ENCODE measurements at places on chromosomes 7 and 10. TPM values are rescaled to one million over a fixed set of nuclear protein-coding genes. Genes with fewer than 3 reads are reported as not detected.

ENTPD1 gene
- 3.0 TPM for total RNA-seq

EZH2 gene
- total RNA-seq, result 3.4 TPM

- no peak for DNase-seq
- no peak overlapping the region for H3K4me3 ChIP-seq
- no peaks in the 10 kb centered on the region for H3K27me3 ChIP-seq
Observed at GRCh38 chr7:30519122-30519521, 14.5 kb upstream of the GGCT start.

DNA sequence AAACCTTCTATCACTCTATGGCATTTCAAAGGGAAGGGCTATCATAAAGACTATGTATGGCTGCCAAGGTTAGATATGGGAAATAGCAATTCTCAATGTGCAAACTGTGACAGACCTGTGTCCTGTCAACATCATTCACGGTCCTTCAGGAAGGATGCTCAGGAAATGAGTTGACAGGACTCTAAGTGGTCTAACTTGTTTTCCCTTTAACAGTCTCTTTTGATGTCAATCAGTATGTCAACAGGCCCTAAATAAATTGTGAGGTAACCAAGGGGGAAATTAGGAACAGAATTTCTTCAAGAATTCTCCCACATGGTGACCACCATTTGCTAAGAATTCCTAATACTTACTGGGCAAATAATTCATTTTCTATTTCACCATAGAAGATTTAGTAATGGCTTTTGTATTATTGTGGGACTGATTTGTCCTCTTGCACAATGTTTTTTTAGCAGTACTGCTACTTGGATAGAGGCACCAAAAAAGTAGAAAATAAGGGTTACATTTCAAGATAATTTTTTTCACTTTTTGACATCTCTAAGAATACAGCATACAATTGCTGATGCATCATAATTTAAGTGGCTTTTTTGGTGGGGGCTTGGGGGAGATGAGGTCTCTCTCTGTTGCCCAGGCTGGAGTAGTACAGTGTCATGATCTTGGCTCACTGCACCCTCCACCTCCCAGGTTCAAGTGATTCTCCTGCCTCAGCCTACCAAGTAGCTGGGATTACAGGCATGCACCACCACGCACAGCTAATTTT lies 275.8 kb downstream of the CACNA2D1 start:
- no peaks in the 10 kb centered on the region for H3K27me3 ChIP-seq
- H3K4me1 ChIP-seq, result no peaks in the 10 kb centered on the region
- no peaks in the 10 kb centered on the region for H3K36me3 ChIP-seq
- no peak for DNase-seq
- H3K27ac ChIP-seq, result no peak overlapping the region

- H3K27ac ChIP-seq, result no peak overlapping the region
- H3K27me3 ChIP-seq, result no peaks in the 10 kb centered on the region
- H3K36me3 ChIP-seq, result no peaks in the 10 kb centered on the region
- no peak for DNase-seq
- no peak overlapping the region for H3K4me3 ChIP-seq
Observed at GRCh38 chr7:38321515-38321944, 48.1 kb upstream of the TARP start.

DNA sequence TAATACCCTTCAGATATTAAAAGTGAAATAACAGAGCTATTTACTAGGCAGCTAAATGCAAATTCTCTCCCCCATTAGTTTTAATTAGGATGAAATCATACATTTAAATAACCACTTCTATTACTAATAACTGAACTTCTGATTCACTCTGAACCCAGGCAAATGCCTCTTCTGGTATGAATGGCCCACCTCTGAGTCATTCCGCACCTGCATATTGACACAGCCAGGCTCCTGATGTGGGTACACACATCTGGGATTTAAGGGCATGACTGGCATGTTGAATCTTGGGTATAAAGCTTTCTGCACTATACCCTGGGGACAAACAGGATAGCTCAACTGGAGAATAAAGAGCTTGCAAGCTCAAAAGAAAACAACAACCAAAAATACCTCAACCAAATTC lies 140.9 kb downstream of the AUTS2 start:
- H3K4me1 ChIP-seq, result peaks cover 23% of the 10 kb centered on the region
- H3K27ac ChIP-seq, result no peak overlapping the region
- H3K4me3 ChIP-seq, result no peak overlapping the region
- no peak for DNase-seq

DNA sequence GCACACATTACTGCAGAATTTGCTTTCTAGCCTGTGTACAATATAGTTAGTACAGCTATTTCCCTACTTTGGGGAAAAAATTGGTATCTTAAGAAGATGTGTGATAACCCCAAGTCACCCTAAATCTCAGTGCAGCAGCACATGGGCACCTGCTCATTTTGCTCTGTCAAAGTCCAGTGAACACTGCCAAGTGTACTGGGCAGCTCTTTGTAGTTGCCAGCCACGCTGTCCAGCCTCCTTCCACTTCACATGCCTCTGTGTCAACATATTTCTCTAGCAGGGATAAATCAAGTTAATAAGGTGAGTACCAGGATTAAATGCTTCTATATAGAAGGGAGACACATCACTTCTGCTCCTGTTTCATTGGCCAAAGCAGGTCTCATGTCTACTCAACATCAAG lies 87.1 kb upstream of the CDC14C start:
- no peaks in the 10 kb centered on the region for H3K4me1 ChIP-seq
- H3K27me3 ChIP-seq, result no peaks in the 10 kb centered on the region
- H3K27ac ChIP-seq, result no peak overlapping the region
- no peaks in the 10 kb centered on the region for H3K36me3 ChIP-seq

- no peaks in the 10 kb centered on the region for H3K27me3 ChIP-seq
- H3K4me3 ChIP-seq, result no peak overlapping the region
- H3K4me1 ChIP-seq, result no peaks in the 10 kb centered on the region
- H3K36me3 ChIP-seq, result no peaks in the 10 kb centered on the region
Observed at GRCh38 chr7:157514746-157515145, 177.9 kb downstream of the DNAJB6 start.

GRCh38 chr7:24597014-24597413 lies 23.8 kb downstream of the PALS2 start:
- H3K27ac ChIP-seq, result no peak overlapping the region
- no peak for DNase-seq
- no peaks in the 10 kb centered on the region for H3K36me3 ChIP-seq

DNA sequence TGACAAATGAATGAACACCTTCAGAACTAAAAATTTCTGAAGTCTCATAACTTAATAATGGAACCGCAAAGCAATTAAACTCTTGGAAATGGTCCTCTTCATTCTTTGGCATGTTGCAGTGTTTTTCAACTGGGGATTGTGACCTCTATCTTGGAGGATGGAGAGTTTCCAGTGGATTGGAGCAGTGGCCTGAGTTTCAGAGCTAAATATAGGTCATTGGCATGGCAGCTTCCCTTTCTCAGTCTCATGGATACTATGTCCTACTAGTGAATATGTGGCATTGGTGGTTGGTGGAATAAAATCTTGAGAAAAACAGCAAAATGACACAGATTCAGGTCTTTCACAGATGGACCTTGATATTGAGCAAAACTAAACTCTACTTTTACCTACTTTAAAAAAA lies 24.1 kb upstream of the EPC1 start:
- peaks cover 41% of the 10 kb centered on the region for H3K4me1 ChIP-seq
- H3K36me3 ChIP-seq, result no peaks in the 10 kb centered on the region
- H3K27ac ChIP-seq, result no peak overlapping the region
- no peak for DNase-seq
- no peak overlapping the region for H3K4me3 ChIP-seq

TRIL gene
- 1.6 TPM for total RNA-seq

DNA sequence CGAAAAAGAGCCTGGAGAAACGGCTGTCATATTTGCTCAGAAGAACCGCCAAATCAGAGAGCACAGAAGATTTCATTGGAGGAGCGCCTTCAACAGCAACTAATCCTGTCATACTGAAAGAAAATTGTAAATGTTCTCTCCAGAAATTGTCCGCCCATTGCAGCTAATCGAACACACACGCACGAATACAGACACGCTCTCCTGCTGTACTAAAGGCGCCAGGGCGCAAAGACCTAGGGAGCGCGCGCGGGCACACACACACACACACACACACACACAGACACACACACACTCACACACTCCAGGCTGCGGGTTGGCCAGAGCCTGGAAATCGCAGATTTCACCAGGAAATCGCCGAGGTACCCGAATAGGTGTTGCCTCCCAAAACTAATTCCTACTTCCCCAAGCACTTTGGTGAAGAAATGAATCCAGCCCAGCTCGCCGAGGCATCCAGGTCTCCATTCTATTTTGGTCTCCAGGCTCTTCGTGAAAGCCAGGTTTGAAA lies at the start of gene CHRM2:
TSS of gene CHRM2 (plus strand) at position 157 of the 505 bp plus-strand sequence. CDS start 146,214 bp downstream, outside the sequence.
- peaks cover 29% of the 10 kb centered on the region for H3K4me1 ChIP-seq
- H3K27me3 ChIP-seq, result peaks cover 23% of the 10 kb centered on the region
- no peaks in the 10 kb centered on the region for H3K36me3 ChIP-seq
- DNase-seq, result no peak

DNA sequence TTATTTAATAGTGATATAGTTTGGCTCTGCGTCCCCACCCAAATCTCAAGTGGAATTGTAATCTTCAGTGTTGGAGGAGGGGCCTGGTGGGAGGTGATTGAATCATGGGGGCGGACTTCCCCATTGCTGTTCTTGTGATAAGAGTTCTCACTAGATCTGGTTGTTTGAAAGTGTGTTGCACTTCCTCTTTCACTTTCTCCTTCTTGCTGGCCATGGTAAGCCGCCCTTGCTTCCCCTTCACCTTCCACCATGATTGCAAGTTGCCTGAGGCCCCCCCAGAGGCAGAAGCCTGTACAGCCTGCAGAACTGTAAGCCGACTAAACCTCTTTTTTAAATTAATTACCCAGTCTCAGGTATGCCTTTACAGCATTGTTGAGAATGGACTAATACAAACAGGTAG lies 101.4 kb downstream of the MTPAP start:
- H3K36me3 ChIP-seq, result no peaks in the 10 kb centered on the region
- no peak overlapping the region for H3K27ac ChIP-seq
- H3K27me3 ChIP-seq, result no peaks in the 10 kb centered on the region
- H3K4me1 ChIP-seq, result no peaks in the 10 kb centered on the region
- no peak for DNase-seq

DNA sequence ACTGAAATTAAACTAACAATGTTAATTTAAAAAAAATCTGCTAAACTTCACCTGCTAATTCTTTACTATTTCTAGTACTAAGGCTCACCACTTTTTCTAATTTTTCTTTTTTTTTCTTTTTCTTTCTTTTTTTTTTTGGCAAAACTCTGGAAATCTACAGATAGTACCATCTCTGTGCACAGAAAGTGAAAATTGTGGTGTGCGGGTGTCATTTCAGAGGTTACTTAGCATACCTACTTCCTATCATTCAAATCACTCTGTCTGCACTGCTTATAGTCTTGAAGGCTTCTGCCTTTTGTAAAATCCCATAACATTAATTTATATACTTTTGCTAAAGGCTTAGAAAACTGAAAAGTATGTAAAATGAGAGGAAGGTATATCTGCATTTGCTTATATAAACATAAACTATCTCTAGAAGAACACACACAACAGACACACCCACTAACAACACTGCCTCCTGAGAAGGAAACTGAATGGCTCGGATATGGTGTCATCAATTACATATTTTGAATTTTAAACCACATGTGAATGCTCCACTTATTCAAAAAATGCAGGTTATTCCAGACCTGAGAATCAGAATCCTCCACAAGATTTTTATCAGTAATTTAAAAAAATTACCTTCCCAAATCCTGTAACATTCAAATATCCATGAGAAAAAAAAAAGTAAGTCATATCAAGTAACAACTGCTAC lies 229.5 kb downstream of the PARD3 start:
- H3K36me3 ChIP-seq, result no peaks in the 10 kb centered on the region
- peaks cover 32% of the 10 kb centered on the region for H3K4me1 ChIP-seq
- no peak overlapping the region for H3K27ac ChIP-seq
- DNase-seq, result no peak
- no peak overlapping the region for H3K4me3 ChIP-seq
- H3K27me3 ChIP-seq, result no peaks in the 10 kb centered on the region

DNA sequence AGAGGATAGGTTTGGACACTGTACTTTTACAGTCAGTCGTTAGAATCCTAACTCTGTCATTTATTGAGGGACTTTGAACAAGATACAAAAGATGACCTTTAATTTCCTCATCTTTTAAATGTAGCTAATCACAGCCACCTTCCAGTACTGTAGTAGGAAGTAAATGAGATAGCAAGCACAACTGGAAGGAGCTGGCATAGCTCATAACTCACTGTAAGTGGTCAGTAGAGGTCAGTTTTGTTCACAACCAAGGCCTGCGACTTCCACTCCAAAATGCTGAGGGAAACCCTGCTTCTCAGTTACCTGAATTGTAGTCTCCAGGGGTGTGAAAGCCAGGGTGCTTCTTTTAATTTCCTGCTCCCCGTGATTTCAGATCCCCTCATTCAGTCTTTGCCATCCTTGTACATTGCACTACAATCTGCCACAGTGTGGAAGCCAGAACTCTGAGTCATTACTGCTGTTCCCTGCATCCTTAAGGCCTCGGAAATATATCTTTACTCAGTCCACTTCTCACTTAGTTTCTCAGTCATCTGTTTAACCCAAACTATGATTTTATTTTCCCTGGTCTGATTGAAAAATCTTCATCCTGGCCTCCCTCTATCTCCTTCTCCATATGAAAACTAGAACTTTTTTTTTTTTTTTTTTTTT lies 361.2 kb downstream of the NRG3 start:
- DNase-seq, result no peak
- no peaks in the 10 kb centered on the region for H3K27me3 ChIP-seq
- no peaks in the 10 kb centered on the region for H3K36me3 ChIP-seq

MYOF gene
- 25.7 TPM for total RNA-seq

PDE1C gene
- 4.9 TPM for total RNA-seq

GRCh38 chr10:38156416-38157269 lies 62.5 kb downstream of the ZNF37A start:
- DNase-seq, result no peak
- H3K36me3 ChIP-seq, result no peaks in the 10 kb centered on the region
- H3K4me3 ChIP-seq, result no peak overlapping the region
- H3K27me3 ChIP-seq, result no peaks in the 10 kb centered on the region
- no peaks in the 10 kb centered on the region for H3K4me1 ChIP-seq

- H3K4me1 ChIP-seq, result no peaks in the 10 kb centered on the region
- H3K36me3 ChIP-seq, result no peaks in the 10 kb centered on the region
- no peak for DNase-seq
- no peak overlapping the region for H3K4me3 ChIP-seq
- H3K27me3 ChIP-seq, result no peaks in the 10 kb centered on the region
Observed at GRCh38 chr10:33025910-33026309, 67.9 kb upstream of the ITGB1 start.

PLEKHS1 gene
- total RNA-seq, result 6.2 TPM

DNA sequence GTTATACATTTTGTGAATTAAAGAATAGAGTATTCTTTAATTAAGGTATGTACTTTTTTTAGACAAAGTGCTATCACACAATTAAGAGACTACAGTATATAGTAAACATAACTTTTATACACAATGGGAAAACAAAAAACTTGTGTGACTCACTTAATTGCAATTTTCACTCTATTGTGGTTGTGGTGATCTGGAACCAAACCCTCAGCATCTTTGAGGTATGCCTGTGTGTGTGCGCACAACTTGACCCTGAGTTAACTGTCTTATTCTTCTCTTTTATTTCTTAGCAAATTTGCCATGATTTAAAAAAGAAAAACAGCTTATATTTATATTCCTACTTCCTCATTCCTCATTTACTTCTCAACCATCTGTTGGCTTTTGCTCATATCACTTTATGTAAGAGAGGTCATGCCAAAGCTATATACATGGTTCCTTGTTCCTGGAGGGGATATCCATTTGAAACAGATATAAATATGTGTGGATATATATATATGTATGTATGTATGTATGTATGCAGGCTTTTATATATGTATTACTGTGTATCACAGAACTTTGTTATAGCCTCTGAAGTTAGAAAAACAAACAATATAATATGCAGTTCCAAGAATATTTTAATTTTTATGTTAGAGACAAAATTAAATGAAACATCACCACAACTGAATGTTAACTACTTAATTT lies 259.5 kb upstream of the HGF start:
- no peaks in the 10 kb centered on the region for H3K4me1 ChIP-seq
- no peaks in the 10 kb centered on the region for H3K36me3 ChIP-seq
- DNase-seq, result no peak
- no peaks in the 10 kb centered on the region for H3K27me3 ChIP-seq
- no peak overlapping the region for H3K27ac ChIP-seq
